Effector memory CD4-positive, alpha-beta T cell (primary cell): ENCODE measurements at places on chromosomes 4 and X.

GRCh38 chr4:23805450-23805851, 84.4 kb downstream of the PPARGC1A start:
- DNase-seq: no peak

GRCh38 chr4:1686440-1687036, 2.4 kb upstream of the FAM53A start:
- DNase-seq: no peak

- DNase-seq: no peak
These were observed 1068.4 kb downstream of the PCDH18 start for GRCh38 chr4:136463941-136464340.

GRCh38 chr4:100289530-100289888, 99.2 kb upstream of the DDIT4L start:
- no peak for DNase-seq

- no peak for DNase-seq
These were observed 55.8 kb downstream of the CLCN5 start for GRCh38 chrX:49978176-49978575.
